ENCODE measurements at places on chromosomes 1 and 21.
A peak's percentile ranks its signal among the peaks of the same experiment; 100 is the strongest.

GRCh38 chr1:204363335-204364114 lies 3.8 kb upstream of the PLEKHA6 start:
- DNase-seq, result peak; percentile 59

GRCh38 chr1:26038477-26038876 lies 7.4 kb downstream of the SLC30A2 start:
- DNase-seq, result no peak

GRCh38 chr21:37987668-37988067 lies 71.4 kb upstream of the KCNJ6 start:
- DNase-seq, result no peak

- DNase-seq, result no peak
Measured at GRCh38 chr1:160089883-160090282, 8.5 kb downstream of the IGSF8 start.

DNA sequence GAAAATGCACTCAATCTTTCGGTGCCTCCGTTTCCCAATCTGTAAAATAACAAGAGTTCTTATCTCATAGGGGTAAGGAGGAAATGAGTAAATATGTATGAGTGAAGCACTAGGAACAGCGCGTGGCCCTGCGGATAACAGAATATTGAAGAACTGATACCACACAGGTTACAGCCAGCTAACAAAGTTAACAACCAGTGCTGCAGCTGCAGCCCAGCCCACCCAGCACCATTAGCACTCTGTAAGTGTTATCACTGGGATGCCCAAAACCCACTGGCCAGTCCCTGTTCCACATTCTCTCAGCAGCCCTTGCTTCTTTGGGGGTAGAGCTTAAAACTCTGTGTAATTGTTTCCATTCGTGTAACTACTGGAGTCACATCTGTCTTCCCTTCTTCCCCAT lies 89.5 kb downstream of the VWA5B1 start:
- no peak for DNase-seq

DNA sequence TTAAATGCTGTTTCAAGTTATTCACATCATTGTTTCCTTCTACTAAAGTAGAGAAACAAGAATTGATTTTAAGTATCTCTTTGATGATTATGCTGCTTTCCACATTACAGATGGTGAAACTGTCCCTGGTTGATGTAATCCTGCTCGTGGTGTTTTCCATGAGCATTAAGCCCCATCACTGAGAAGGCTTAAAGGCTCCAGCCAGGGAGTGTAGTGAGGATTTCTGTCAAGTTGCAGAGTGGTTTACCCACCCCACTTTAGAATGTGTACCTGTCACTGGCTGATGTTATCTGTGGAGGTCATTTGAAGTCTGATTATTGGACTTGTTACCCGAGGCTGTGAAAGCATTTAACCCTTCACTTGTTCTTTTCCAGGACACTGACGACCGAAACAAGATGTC lies 12.9 kb downstream of the CERS2 start:
- DNase-seq, result no peak

- DNase-seq, result no peak
Measured at GRCh38 chr1:66311092-66311491, 222.9 kb upstream of the SGIP1 start.

- no peak for DNase-seq
Measured at GRCh38 chr1:90045853-90046563, 51.1 kb downstream of the ZNF326 start.

- no peak for DNase-seq
Measured at GRCh38 chr1:101509370-101509769, 272.6 kb downstream of the S1PR1 start.

DNA sequence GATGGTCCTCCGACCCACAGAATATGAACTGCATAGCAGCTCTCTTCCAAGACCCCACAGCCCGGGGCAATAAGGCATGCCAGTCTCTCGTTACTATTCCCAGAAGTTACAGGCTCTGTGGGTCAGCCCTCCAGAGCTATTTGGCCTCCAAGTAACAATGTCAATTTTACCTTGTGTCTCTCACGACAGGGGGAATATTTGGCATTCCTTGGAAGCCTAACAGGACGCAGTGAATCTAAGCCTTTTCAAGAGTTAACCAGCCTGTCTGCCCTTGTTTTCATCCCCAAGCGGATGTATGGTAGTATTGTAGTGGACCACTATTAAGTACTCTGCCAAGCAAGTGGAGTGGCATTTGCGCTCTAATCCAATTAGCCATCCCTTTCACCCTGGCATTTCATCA lies 24.4 kb upstream of the GNG4 start:
- no peak for DNase-seq

- no peak for DNase-seq
Measured at GRCh38 chr21:42991992-42992740, 17.8 kb downstream of the PKNOX1 start.

- DNase-seq, result no peak
Measured at GRCh38 chr1:65904681-65905083, 112.0 kb downstream of the PDE4B start.

DNA sequence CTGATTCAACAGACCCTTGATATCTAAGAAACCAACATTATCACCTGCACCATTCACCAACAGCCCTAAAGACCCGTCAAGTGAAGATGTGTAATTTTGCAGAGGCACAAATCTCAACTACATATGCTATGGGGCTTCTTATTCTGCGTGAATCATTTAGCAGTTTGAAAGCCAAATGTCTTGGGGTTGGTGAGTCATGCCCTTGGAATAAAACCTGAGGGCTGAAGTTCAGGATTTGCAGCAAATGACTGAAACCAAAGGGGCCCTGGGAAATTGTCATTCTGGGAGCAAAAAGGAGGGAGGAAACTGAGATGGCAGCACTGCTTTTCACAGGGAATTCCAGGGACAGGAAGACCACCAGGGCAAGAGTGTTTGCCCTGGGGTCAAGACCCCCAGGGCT lies 79.2 kb upstream of the TNR start:
- DNase-seq, result no peak

DNA sequence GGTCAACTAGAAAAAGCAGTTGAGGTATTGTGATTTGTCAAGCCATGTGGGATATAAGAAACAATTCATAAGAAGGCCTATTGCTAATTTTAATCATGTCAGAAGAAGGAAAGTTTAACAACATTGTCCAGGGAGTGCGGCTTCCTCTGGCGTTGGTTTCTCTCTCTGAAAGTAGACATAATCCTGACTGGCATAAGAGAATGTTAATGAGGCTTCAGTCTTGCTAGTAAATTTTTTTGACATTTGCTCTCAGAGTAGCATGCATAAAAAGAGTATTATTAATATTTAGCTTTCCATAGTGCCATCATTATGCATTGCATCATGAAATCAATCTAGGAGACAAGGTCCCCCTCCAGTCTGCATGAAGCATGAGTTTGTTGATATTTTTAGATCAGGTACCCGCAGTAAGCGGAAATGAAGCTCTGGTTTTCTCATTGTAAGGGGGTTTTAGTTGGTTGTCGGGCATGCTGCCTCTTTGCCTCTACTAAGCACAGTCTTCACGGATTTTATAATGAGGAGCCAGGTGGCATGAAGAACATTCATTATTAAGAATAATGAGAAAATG lies 12.8 kb upstream of the PRDM2 start:
- no peak for DNase-seq

- no peak for DNase-seq
Measured at GRCh38 chr1:93842750-93843500, 36.1 kb downstream of the DNTTIP2 start.

- DNase-seq, result no peak
Measured at GRCh38 chr1:17052641-17053040, 1.2 kb downstream of the SDHB start.

- no peak for DNase-seq
Measured at GRCh38 chr1:105180789-105181188, 1431.1 kb downstream of the AMY1C start.

DNA sequence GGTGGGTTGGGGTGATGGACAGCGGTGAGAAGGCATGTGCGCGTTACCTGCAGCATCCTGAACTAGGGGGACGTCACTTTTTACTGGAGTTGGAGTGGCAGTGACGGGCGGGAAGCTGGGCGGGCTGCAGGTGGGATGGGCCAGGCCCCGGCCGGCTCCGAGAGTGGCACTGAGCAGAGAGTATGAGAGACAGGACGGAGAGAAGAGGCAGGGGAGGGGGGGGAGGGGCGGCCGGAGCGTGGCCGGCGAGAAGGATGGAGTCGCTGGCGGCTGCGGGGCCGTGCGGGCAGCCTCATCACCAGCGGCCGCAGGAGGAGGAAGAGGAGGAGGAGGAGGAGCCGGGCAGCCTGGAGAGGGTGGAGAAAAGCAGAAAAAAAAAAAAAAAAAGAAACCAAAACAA lies 154.5 kb downstream of the CASZ1 start:
- no peak for DNase-seq

DNA sequence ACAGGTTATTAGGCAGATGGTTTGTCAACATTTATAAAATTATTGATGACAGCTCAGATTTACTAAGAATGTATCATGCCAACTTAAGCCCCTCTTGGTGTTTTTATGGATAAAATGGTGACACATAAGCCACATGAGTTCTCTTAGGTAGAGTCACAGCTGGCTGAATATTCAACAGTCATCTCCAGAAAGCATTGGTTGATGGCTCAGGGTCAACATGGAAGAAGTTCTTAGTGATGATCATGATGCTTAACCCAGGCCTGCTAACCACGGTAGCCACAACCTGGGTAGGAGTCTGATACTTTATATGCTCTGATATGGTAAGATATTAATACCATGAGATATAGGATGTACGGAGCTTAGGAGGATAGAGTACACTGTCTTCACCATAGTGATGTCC lies 46.4 kb upstream of the SIPA1L2 start:
- DNase-seq, result no peak

DNA sequence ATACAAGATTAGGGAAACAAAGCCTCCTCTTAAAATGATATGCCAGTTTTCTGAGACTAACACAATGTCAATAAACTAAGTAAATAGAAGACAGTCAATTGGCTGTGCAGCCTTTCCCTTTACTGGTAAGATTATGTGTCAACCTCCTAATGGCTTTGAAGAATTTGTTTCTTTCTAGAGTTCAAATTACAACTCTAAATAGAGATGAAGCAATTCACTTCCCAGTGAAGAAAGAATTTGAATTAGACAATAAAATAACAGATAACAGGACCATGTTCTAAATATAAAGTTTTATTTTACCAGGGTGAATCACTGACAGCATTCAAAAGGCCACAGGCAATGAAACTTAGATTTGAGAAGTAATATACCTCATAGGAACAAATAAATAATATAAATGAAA lies 680.3 kb downstream of the PLA2G4A start:
- no peak for DNase-seq

GRCh38 chr1:234715252-234716014 lies 105.5 kb upstream of the IRF2BP2 start:
- no peak for DNase-seq

GRCh38 chr1:208527156-208527555 lies 283.0 kb upstream of the PLXNA2 start:
- no peak for DNase-seq

GRCh38 chr1:28417441-28417922 lies 47.9 kb downstream of the PHACTR4 start:
- DNase-seq, result no peak

DNA sequence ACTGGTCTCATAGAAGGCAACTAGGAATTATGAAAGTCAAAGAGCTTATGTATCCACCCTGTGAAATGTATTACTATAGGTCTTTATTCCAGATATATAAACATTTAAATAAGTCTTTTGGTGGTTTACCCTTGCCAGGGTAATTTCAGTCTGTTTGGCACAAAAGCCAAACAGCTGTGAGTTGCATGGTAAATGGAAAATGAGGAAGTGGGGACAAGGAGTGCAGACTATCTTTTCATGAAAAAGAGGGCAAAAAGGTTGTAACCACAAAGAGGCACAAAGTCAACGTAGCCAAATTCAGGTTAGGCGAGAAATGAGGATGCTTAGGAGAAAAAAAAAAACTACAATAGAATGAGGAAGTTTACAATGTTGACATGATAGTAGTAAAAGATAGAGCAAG lies 492.3 kb upstream of the PRMT6 start:
- DNase-seq, result no peak

- no peak for DNase-seq
Measured at GRCh38 chr1:64866689-64867088, 99.7 kb downstream of the JAK1 start.

DNA sequence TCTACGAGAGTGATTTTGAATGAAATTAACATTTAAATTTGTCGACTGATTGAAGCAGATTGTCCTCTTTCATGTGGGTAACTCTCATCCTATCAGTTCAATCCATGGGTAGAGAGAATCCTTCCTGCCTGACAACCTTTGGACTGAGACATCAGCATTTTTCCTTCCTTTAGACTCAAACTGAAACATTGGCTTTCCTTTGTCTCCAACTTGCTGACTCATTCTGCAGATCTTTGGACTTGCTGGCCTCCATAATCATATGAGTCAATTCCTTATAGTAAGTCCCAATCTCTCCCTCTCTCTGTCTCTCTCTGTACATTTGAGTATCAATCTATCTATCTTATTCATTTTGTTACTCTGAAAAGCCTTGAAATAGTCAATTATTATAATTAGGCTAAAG lies 416.7 kb downstream of the LRRIQ3 start:
- DNase-seq, result no peak

- DNase-seq, result no peak
Measured at GRCh38 chr1:115506924-115507589, 134.7 kb upstream of the VANGL1 start.

DNA sequence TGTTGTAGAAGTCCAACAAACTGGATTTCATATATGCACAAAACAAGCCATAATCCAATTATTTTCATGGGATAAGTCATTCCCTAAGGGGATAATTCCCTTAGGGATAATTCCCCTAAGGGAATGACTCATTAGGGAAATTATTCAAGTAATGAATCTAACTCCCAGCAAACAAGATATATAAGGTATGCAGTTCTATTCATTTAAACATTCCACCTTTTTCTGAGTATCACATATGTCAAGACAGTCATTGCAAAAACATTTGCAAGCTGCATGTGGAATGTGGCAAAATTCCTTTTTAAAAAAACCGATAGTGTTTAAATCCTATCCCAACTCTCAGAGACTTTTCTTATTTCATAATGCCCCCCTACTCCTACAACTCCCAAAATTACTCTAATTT lies 131.2 kb downstream of the AKT3 start:
- no peak for DNase-seq

DNA sequence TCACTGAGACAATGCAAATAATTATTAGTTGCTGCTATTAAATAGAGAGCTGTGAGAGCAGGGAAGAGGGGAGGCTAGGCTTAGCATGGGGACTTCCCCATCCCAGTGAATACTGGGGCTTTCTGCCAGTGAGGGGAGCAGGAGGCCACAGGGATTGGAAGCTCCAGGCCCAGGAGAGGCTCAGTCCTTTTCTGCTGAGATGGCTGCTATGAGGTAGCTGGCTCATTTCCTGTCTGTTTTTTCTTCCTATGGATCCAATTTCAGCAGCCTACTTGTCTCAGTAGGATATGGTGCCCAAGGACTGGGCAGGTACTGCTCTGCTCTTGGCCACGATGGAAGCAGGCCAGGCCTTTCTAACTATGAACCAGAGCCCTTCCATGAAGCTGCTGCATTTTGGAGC lies 10.0 kb downstream of the STMN1 start:
- DNase-seq, result no peak

- no peak for DNase-seq
Measured at GRCh38 chr1:182297335-182297734, 94.3 kb downstream of the GLUL start.

DNA sequence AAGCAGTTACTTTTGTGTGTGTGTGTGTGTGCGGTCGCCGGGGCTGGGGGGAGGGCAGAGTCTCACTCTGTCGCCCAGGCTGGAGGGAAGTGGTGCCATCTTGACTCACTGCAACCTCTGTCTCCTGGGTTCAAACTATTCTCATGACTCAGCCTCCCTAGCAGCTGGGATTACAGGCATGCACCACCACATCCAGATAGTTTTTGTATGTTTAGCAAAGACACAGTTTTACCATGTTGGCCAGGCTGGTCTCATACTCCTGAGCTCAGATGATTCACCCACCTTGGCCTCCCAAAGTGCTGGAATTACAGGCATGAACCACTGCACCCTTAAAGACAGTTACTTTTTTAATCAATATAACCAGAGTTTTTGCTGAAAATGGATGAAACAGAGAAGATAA lies 207.0 kb downstream of the PTPRC start:
- no peak for DNase-seq

Data from activated CD4-positive, alpha-beta T cell treated with anti-CD3 and anti-CD28 coated beads for 1 hour (primary cell).